Vagina (tissue), 2 donors: ENCODE measurements at places on chromosomes 16 and 17. TPM values are rescaled to one million over a fixed set of nuclear protein-coding genes. Genes with fewer than 3 reads are reported as not detected.
A peak's percentile ranks its signal among the peaks of the same experiment; 100 is the strongest.

DNA sequence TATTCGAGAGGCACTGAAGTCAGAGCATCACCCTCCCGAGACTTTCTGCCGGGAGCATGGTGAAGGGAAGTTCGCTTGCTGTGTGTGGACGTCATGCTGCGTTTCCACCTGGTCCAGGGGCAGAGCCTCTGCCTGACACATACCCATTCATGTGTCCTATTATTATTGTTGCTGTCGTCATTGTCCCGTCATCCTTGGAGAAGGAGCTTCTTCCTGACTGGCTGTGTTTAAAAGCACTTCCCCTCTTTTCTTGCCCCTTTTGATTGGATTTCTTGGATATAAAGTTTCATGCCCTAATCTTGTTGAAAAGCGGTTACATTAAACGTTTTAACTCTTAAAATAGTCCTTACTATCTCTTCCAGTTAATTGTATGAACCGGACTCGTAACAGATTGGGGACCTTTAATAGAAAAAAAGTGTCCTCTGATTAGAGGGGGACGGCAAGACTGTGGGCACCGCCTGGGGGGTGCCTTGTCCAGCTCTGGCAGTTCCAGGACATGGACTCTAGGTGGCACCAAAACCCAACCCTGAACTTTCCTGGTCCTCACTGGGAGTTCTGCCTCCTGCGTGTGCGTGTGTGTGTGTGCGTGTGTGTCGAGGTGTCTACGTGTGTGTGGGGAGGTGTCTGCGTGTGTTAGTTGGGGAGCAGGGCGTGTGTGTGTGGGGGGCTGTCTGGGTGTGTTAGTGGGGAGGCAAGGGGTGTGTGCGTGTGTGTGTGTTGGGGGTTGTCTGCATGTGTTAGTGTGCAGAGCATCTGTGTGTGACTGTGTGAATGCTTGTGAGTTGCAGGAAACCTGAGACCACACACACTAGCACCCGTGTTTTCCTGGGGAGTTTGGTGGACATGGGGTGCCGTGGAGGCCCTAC is 133.3 kb upstream of the CIBAR2 start:
- no peak for DNase-seq

GRCh38 chr16:19664166-19664565 is 53.9 kb downstream of the KNOP1 start:
- DNase-seq, result no peak

Gene OTOP3
- 0.74 TPM for total RNA-seq

Gene NKD1
- total RNA-seq, result 1.7 TPM

- DNase-seq, result no peak
Observed at GRCh38 chr16:87747626-87748414, 18.0 kb downstream of the KLHDC4 start.

Gene SLFN12L
- 12.3 TPM for total RNA-seq

Gene CUEDC1
- 28.7 TPM for total RNA-seq

- no peak for DNase-seq
Observed at GRCh38 chr17:78316867-78317789, 42.7 kb downstream of the SOCS3 start.

DNA sequence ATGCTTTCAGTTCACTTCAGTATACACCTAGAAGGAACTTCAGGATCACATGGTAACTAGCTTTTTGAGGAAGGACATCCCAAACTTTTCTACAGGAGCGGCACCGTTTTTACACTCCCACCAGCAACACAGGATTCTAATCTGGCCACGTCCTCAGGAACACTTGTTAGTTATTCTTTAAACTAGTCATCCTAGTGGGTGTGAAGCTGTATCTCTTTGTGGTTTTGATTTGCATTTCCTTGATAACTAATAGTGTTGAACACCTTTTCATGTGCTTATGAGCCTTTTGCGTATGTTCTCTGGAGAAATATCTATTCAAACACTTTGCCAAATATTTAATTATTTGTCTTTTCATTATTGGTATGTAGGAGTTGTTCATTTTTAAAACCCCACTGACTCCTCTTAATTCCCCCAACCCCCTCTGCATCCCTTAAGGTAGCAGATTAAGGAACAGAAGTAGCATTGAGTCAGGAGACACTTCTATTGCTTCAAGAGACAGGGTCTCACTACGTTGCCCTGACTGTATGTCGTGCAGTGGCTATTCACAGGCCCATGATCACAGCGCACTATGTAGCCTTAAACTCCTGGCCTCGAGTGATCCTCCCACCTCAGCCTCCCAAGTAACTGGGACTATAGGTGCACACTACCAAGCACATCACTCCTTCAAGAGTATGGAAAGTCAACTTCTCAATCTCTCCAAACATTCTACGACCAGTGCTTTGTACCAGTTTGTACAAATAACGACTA is 25.4 kb downstream of the YWHAE start:
- no peak for DNase-seq

DNA sequence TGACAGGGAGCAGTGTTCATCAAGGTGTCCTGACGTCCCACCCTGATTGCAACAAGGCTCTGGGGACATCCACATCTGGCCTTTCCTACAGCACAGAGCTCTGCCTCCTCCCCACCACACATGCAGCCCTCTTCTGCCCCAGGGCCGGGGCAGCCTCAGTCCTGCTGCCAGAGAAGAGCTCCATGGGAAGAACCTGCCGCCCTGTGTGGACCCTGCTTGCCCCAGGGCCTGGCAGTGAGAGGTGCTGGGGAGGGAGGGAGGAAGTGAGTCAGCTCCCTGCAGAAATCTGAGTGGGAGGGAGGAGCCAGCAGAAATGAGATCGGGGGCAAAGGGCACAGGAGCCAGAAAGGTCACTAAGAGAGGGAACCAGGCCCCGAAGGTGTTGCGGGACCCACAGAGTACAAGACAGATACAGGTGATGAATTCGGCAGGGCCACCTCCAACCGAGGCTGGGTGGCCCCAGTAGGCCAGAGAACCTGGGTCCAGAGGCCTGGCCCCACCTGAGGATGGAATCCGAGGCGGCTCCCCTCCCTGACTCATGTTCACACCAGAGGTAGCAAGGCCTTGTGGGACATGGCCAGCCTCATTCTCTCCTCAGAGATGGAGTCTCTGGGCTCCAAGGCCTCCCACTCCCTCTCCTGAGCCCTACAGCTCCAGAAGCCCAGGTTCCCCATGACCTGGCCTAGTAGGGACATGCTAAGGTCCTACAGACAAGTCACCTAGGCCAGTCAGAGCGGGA is 24.8 kb downstream of the MYO18A start:
- DNase-seq, result no peak

- no peak for DNase-seq
Observed at GRCh38 chr17:42675348-42675964, 1.3 kb downstream of the PLEKHH3 start.

- DNase-seq, result no peak
Observed at GRCh38 chr16:79265196-79265595, 335.3 kb downstream of the MAF start.

Gene WFDC1
- total RNA-seq, result 12.0 TPM

Gene CARD14
- total RNA-seq, result 30.0 TPM

DNA sequence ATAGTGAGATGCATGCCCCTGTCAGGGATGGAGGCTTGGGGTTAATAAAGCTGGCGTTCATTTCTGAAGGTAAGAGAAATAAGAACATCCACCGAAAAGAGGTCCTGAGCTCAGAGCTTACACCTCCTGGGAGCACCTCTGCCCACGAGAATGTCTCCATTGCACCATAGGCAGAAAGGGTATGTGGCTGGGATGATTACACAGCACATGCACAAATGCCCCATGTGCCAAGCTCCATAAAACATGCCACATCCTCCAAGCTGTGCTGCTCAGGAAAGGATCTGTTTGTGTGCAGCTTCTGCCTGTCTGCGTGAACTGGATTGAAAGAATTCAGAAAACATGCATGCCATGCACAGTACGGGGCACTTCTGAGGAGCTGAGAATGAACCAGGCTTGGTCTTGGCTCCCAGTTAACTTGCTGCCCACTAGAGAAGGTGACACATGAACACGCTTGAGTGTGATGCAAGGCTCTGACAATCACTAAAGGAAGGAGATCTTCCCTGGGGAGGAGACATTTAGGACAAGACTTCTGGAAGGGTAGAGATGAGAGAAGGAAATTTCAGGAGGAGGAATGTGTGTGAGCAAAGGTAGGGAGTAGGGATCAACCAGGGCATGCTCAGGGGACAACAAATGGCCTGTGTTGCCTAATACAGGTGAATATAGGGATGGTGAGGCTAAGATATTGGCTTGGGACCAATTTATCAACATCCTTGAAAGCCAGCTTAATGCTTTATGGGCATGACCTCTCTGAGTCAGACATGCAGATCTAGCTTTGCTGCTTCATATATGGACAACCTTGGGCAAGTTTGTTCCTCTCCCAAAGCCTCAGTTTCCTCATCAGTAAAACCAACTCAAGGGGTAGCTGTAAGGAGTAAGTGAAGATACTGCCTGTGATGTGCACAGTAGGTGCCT is 32.0 kb upstream of the SMPD3 start:
- no peak for DNase-seq

Gene ITGA2B
- total RNA-seq, result 2.0 TPM

DNA sequence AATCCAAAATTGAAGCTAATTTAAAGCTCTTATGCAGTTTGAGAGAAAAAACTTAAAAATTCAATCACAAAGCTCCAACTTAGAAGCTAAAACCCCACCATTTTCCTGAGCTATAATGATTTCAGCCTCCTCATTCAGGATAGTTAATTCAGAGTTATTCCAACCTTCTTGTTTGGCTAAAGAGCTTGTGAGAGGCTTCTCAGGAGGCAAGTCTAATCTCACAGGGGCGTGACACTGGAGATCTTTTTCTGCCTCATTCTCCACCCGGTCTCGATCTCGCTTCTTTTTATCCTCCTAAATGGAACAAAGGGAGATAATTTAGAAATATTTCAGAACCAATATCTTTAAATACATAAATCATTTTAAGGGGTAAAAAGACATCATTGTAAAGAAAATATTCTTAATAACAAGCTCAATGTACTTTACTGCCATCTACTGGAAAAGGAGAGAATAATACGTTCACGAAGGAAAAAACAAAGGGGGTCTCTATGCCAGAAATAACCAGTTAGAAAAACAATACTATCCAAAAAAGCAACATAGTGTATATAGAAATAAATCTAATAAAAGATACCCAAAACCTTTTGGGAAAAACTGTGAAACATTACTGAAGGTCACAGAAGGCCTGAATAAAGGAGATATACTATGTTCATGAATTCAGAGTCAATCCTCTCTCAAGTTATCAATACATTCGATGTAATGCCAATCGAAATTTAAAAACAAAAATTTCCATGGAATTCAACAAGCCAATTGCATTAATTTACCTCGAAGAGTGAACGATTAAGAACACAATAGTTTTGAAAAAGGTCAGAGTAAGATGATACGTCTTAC is 13.9 kb downstream of the BRD7 start:
- DNase-seq, result no peak

DNA sequence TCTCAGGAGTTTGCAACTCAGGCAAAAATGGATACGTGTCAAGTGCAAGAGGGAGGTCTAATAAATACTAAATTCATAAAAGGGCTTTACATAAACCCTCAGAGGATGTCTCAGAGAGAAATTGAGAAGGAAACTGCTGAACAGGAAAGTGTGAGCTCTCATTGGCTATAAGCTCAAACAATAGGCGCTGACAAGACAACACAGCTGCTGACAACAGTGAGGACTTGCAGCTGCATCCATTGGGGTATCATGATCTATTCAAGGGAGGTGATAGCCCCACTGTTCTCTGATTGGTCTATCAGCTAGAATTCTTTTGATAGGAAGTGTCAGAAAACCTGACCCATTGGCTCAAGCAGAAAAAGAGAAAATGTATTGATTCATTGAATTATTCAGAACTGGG is 187.2 kb downstream of the CBLN1 start:
- DNase-seq, result peak; percentile 13

DNA sequence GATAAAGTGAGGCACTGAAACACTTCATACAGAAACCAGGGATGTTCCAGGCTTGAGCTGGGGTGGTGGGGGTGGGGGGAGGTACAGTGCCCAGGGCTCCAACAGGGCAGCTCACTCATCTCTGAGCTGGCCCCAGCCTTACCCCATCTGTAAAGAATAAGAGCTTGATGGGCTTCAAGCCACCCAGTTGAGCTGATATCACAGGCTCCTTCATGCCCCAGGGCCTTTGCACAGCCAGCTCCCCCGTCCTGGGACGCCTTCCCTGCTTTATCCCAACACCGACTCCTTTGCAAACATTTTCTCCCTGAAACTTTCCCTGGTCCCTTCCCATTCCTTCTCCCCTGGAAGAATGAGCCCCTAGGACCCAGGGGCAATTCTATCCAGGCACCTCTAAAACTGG is 261.7 kb downstream of the PARN start:
- no peak for DNase-seq

- no peak for DNase-seq
Observed at GRCh38 chr17:65495122-65496055, 66.1 kb downstream of the AXIN2 start.

DNA sequence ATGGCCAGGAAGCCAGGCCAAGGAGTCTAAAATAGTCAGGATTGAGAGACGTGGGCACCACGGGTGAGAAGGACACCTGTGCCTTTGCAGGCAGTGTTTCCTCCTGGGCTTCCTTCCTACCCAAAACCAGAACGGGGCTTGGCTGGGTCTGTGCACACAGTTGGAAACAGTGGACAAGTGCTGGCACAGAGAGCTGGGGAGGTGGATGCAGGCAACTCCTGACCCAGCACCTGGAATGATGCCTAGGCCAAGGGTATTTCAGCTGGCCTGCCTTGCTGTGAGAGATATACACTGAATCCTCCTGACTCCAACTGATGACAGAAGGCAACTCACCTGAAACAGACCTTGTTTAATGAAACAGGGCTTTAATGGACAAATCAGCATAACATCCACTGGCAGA is 186.2 kb downstream of the SLC39A11 start:
- no peak for DNase-seq

GRCh38 chr17:43547659-43548256 is 1.6 kb upstream of the ETV4 start:
- no peak for DNase-seq
